ENCODE measurements at places on chromosomes 2 and 18.

GRCh38 chr2:177712462-177712861 lies 319.9 kb downstream of the AGPS start:
- DNase-seq = no peak

GRCh38 chr18:80246445-80247392 lies 595 bp downstream of the PARD6G start:
- DNase-seq = peak; percentile 9

- no peak for DNase-seq
Measured at GRCh38 chr2:5734859-5735520, 42.8 kb downstream of the SOX11 start.

DNA sequence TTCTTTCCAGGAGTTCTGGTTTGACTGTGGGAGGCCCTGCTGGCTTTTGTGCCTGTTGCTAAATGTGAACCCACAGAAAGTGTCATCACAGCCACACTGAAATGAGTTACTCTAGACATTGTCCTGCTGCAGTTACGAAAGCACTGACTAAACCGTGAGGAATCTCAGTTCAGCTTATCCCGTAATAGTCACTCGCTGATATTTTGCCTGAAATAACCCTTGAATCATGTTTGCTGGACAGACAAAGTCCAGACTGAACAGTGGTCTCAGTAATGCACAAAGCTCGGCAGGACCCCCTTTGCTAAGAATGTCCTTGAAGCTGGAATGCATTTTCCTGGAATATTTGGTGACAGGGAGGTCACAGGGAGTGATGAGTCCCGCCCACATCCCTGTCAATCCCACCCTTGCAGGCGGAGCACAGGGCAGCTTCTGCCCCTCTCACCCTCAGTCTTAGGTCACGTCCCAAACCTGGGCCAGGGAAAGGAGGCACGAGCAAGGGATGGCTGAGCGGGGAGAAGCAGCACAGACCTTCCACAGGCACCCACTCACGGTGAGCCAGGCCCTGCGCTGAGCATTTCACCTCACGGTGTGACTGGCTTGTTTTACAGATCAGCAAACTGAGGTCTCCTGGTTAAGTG lies 53.4 kb downstream of the ADI1 start:
- no peak for DNase-seq

- no peak for DNase-seq
Measured at GRCh38 chr2:236083934-236084333, 84.3 kb downstream of the GBX2 start.

GRCh38 chr2:174465327-174465726 lies 21.5 kb downstream of the GPR155 start:
- DNase-seq = no peak

DNA sequence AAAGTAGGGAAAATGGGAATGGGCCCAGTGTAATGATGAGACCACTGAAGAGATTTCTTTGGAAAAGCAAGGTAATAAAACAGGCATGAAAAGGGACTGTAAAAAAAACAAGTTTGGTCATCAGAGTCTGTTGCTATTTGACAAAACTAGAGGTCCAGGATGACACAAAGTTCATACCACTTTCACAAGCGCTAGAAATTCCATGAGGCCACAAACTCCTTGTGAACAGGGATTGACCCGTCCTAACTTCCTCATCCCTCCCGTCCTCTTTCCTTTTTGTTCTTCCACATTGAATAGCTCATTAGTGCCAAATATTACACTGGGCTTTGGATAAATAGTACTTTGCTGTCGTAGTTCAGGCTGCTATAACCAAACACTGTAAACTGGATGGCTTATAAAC lies 188.8 kb upstream of the EPC2 start:
- no peak for DNase-seq

DNA sequence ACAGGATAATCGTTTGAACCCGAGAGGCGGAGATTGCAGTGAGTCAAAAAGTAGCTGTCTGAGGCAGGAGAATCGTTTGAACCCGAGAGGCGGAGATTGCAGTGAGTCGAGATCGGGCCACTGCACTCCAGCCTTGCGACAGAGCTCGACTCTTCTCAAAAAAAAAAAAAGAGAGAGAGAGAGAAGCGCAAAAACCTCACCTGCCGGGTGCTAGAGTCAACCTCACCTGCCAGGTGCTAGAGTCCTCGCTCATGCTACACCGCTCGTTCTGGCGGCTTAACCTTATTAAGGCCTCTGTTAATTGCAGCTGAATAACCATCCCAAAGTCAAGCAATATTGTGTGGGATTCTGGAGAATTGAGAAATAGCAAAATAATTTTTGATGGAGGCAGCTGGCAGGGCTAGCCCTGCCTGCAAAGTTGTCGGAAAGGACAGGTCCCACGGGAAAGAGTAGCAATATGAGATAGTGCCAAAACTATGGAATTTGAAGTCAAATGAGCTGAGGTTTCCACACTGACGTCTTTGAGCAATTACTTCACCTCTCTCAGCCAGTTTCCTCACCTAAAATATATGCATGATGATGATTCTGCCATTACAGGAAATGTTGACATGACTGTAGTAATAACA lies 644 bp upstream of the DYM start:
- no peak for DNase-seq

- no peak for DNase-seq
Measured at GRCh38 chr2:73003027-73003426, 68.5 kb downstream of the SFXN5 start.

GRCh38 chr2:121868652-121869051 lies 113.2 kb downstream of the TSN start:
- DNase-seq = no peak

DNA sequence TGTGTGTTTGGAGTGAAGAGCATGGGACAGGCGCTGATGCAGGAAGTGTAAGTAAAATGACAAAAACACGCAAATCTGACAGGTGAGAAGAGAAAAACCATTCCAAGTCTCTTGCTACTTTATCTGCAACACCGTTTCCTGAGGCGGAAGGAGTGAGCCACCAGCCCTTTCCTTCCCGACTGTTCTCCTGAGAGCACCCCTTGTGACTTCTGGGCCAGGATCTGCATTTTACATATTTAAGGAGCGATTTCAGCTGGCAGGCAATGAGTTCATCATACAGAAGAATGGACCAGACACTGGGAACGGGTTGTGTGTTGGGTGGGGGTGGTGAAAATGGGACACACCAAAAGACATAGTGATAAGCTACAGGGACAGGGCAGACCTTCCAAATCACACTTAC lies 277.3 kb downstream of the TGIF1 start:
- DNase-seq = no peak

DNA sequence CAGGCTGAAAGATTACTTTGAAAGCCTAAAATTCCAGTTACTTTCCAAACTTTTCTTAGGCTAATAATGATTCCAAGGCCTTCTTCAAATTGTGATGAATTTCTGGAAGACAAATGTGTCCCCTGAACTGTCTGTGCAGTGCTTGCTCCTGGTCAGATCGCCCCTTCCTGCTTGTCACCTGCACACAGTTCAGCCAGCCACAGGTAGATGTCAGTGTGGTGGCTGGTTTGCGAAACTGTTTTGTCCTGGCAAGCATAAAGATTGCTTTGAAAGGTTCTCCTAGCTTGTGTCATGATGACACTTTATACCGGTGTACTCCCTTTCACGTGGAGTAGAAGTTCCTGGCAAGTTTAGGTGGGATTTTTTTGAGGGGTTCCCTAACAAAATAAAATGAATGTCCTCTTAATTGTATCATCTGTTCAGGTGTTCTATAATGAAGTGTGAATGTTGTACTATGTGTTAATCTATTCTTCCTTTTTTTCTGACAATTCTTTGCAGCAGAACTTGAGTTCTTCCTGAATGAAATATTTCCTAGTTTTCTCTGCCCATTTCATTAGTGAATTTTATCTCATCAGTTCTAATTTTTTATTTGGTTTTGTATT lies 298.8 kb downstream of the ZNF407 start:
- DNase-seq = no peak

DNA sequence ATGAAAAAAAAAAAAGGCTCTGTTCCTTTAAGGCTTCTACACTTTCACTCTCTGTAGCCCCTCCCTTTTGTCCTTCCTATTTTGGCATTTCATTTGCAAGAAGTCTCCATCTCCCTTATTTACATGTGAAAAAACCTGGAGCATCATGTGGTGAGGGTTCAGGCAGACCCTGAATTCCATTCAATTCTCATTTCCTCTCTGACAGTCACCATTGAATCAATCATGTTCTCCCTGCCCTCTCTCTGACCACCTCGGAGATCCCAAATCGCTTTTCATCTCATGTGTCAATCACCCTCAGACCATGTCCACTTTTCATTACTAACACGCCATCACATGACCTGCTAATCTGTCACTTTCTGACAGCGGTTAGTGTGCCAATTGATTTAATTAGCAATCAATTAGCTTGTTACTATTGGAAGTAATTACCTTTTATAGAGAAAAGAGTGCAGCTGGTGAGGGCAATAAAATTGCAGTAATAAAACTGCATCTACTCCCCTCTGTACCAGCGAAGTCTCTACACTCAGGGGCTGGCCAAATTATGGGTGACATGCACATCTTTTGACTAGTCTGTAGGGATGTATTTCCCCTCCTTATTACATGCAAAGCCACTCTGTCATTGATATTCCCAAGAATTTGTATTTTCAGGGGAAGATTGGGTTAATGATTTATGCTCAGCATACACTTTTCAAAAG lies 317.4 kb downstream of the EN1 start:
- no peak for DNase-seq

GRCh38 chr2:210072922-210073509 lies 70.6 kb downstream of the RPE start:
- DNase-seq = peak; percentile 15

- DNase-seq = no peak
Measured at GRCh38 chr18:74795751-74796150, 198.1 kb downstream of the ZNF407 start.

DNA sequence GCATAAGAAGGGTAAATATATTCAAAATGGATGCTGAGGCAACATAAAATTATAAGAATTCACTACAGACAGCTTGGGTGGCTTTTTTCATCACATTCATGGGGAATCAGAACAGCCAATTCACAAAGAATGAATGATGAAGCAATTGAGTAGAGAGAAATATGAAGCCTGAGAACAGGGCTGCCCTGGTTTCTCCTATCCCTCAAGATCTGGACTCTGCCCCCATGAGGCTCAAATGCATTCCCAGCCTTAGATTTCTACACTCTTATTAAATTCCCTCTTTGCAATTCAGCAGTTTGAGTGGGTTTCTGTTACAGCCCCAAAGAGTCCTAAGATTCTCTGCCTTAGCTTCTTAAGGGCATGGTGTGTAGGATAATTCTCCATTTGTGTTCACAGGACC lies 172.5 kb downstream of the MAIP1 start:
- DNase-seq = no peak

DNA sequence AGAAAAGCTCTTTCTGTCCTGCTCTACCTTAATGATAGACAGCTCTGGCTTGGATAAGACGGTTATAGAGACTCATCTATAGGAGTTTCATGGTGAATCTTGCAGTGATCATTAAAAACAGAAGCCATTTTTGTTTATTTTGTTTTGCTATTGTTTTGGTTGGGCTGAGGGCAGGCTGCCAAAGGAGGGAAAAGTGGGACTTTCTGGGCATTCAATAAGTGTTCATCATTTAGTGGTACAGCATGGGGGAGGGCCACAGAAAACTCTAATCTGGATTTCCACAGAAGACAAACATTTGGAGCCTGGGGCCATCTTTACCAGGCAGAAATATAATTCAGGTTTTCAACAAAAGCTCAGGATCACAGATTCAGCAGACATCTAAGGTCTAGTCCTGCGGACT lies 62.4 kb upstream of the EFEMP1 start:
- DNase-seq = no peak

GRCh38 chr2:151329998-151330397 lies 27.4 kb upstream of the TNFAIP6 start:
- DNase-seq = no peak

- DNase-seq = no peak
Measured at GRCh38 chr2:214713080-214713830, 96.2 kb downstream of the BARD1 start.

DNA sequence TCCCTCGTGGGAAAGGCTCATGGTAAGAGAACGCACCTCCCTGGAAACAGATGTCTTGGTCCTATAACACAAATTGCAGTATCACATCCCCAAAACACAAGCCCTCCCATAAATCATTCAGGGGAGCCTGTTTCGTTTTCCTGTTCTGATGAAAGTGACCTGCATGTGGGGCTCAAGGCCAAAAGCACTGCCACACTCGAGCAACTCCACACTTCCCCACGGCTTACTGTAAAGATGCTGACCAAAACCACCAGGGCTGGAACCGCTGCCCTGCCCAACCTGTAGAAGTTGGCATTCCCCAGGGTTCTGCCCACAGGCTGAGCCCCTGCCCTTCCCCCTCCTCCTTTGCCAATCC lies 139.7 kb downstream of the BCL11A start:
- DNase-seq = no peak

DNA sequence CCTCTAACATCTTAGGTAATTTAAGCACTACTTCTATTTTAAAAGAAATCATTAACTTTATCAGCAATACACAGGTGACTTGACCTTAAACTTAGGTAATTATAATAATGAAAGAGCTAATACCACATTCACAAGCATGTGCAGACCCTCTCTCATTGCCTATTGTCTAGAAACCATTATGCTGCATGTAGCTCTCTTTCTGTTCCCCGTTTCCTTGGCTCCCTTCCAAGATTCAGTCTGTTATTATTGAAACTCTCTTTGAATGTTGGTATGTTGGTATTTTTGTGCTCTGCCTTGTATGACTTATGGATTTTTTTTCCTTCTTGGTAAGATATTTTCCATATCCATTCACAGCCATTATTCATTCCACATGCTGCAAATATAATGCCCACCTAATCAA lies 201.2 kb downstream of the CDCA7 start:
- DNase-seq = no peak

DNA sequence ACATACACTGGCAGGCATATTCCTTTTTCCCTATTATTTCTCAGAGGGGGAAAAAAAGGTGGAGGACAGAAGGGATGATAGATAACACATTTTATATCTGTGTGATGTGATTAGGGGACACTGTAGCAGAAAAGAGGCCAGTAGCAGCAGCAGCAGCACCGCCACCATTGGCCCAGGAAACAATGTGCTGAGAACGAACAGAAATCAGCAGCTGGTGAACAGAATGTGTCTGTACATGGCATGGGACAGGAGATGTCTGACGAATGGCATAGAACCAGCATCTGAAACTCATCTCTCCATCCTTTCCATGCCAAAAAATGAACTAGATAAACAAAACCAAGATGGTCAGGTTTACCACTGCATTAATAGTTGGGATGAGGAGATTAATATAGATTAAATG lies 936.1 kb upstream of the ACVR2A start:
- peak; percentile 49 for DNase-seq

- no peak for DNase-seq
Measured at GRCh38 chr2:159179696-159180095, 106.8 kb downstream of the WDSUB1 start.

DNA sequence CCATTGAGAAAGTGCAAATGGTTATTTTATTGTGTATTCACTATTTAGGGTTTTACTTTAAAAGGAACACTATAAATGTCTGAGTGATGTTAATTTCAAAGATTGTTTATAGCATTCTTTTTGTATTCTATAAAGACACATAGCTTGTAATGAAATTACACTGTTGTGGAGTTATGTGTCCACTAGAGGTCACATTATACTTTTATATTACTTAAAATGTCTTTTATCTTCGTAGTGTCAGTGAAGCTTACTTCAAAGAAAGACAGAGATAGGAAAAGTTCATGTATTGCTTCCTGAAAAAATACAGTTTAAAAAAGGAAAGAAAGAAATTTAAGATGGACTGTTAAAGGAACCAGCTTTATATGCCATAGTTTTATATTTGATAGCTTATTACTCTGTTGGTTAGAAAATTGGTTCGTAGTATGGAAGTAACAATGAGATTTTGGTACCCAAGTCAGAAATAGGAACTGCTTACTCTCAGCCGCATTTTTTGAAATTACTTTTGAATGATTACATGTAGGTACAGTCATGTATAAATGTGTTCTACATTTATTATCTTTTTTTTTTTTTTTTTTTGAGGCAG lies 20.5 kb downstream of the APLF start:
- DNase-seq = no peak

All from NCI-H446 treated with DMSO at 0.1 percent for 48 hours (cell line).